Activated naive CD4-positive, alpha-beta T cell treated with anti-CD3 and anti-CD28 coated beads, Interleukin-2, amount 50 U/mL, for 72 hours (primary cell): ENCODE measurements at places on chromosomes 1 and 21. TPM values are rescaled to one million over a fixed set of nuclear protein-coding genes. Genes with fewer than 3 reads are reported as not detected.

The DMBX1 gene
- total RNA-seq: 0.09 TPM

The RHEX gene
- total RNA-seq: not detected

The SLC45A1 gene
- 0.43 TPM for total RNA-seq

The CYP4A11 gene
- not detected for total RNA-seq

The RAB25 gene
- total RNA-seq: 0.36 TPM

The STUM gene
- not detected for total RNA-seq

The DPH2 gene
- total RNA-seq: 30.8 TPM
